ENCODE measurements at places on chromosomes 2 and 18.

GRCh38 chr2:28444956-28445355, 50.9 kb upstream of the PLB1 start:
- DNase-seq: no peak
- H3K27ac ChIP-seq: no peak overlapping the region
- no peaks in the 10 kb centered on the region for H3K4me1 ChIP-seq
- no peaks in the 10 kb centered on the region for H3K27me3 ChIP-seq
- H3K4me3 ChIP-seq: no peak overlapping the region

- no peak overlapping the region for H3K4me3 ChIP-seq
- DNase-seq: no peak
- H3K27ac ChIP-seq: no peak overlapping the region
- no peaks in the 10 kb centered on the region for H3K36me3 ChIP-seq
Measured at GRCh38 chr2:181563101-181563692, 93.7 kb downstream of the CERKL start.

DNA sequence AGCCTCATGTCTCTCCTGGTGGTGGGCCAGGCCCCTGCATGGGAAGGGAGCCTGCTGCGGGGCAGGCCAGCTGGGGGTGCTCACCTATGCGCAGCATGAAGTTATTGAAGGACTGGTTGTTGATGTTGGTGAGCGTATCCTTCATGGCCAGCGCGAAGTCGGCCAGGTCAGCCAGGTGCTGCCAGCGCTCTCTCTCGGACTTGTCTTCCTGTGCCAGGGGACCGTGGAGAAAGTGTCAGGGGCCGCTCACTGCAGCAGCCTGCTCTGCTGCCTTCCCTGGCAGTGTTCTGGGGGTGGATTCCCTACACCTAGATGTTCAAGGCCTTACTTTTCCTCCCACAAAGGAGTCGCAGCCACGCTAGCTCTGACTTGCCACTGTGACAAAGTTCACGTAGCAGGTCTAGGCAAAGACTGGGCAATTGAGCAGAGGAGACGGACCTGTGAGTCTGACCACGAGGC, 28.2 kb downstream of the CENPO start:
- H3K27ac ChIP-seq: no peak overlapping the region
- H3K27me3 ChIP-seq: no peaks in the 10 kb centered on the region
- peaks cover 13% of the 10 kb centered on the region for H3K4me1 ChIP-seq

DNA sequence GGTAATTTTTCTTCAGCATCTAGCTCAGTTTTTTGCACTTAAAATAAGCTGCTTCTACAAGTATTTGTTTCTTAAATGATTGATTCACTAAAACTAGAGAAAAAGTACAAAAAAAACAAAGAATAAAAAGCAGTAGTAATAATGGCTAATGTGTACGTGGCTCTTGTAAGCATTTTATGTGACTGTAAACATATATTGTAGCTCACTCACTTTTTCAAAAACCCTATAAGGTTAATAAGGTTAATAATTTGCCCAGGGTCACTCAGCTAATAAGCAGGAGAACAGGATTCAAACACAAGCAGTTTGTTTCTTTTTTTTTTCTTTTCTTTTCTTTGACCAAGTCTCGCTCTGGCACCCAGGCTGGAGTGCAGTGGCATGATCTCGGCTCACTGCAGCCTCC, 67.5 kb downstream of the RMDN2 start:
- H3K36me3 ChIP-seq: no peaks in the 10 kb centered on the region
- H3K27me3 ChIP-seq: no peaks in the 10 kb centered on the region
- no peaks in the 10 kb centered on the region for H3K4me1 ChIP-seq
- DNase-seq: no peak
- H3K27ac ChIP-seq: no peak overlapping the region

DNA sequence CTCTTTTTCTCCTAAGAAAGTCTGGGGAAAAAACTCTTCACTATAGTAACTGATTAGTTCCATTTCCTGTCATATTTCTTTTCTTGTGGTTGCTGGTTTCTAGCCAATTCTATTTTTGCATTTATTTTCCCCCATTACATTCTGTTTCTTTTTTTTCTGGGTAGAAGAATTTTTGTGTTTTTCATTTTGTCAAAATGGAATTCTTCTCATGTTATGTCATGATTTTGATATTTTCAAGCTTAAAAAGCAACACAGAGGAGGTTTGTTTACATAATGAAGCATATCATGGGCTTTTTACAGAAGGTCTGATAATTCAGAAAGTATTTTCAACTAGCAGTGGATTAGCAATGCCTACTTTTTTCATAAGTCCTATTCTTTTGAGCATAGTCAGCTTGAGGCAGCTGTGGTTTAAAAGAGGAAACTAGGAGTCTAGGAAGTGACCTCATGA, 102.0 kb downstream of the MAP2 start:
- H3K4me1 ChIP-seq: no peaks in the 10 kb centered on the region
- H3K27me3 ChIP-seq: no peaks in the 10 kb centered on the region
- H3K36me3 ChIP-seq: no peaks in the 10 kb centered on the region
- no peak overlapping the region for H3K4me3 ChIP-seq

- no peak for DNase-seq
- no peaks in the 10 kb centered on the region for H3K36me3 ChIP-seq
- H3K4me3 ChIP-seq: no peak overlapping the region
- no peaks in the 10 kb centered on the region for H3K27me3 ChIP-seq
- no peak overlapping the region for H3K27ac ChIP-seq
Measured at GRCh38 chr18:48459016-48459415, 49.8 kb upstream of the ZBTB7C start.

DNA sequence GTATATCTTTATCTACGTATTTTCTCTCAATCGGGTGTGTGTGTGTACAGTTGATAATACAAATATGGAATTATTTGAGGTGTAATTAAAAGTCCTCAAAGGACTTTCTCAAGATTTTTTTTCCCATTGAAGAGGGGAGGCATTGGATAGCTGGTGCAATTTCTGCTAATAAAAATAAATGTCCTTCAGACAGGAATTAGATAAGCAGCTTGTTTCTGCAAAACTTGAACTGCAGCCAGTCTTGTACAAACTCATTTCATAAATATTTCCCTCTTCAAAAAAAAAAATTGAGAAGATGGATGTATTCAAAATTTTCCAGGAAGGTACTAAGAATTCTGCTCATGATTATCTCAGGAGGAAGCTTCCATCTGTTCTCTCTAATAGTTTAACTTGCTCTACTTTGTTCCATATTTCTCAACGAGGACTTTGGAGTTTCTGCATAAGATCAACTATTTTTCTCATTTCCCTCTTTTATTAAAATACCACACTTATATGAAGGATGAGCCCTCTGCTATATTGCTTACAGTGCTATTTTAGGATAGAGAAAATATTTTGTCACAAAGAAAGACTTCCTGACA, 33.0 kb upstream of the GLS start:
- H3K4me3 ChIP-seq: no peak overlapping the region
- H3K4me1 ChIP-seq: no peaks in the 10 kb centered on the region
- no peaks in the 10 kb centered on the region for H3K27me3 ChIP-seq

GRCh38 chr2:121212661-121213325, 72.2 kb downstream of the TFCP2L1 start:
- DNase-seq: no peak
- no peak overlapping the region for H3K27ac ChIP-seq
- H3K4me3 ChIP-seq: no peak overlapping the region
- no peaks in the 10 kb centered on the region for H3K27me3 ChIP-seq

Data from iPS DF 6.9 (cell line).